ENCODE measurements at places on chromosomes 16 and 17.

- DNase-seq, result no peak
Measured at GRCh38 chr17:2624292-2624731, 30.9 kb downstream of the PAFAH1B1 start.

DNA sequence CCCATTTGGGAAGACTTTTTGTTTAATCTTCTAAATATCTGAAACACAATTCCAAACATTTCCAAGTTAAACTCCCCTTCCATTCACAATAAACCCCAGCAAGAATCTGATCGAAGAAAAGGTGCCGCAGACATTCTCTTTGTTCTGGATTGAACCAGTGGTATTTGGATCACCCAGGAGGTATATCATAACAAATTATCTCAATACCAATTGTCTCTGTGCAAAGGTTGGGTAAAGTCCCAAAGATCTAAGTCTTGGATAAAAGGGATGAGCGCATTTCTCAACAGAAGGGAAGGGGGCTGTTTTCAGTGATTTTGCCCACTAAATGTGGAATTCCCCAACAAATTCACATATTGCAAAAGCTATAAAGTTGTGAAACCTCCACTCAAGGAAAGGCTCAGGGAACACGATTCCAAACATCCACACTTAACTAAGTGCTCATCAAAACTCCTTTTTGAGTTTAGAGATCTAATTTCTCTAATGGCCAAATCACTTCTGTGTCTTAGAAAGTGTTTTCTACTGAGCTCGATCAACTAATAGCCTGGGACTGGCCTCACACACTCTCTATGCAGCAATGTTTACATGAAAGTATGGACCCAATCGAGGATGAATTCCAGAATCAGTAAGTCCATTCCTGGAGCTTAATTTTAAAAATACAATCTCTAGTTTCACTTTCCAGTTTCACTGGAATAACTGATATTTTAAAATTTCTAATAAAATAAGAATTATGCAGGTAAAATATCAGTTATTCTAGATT lies 30.9 kb downstream of the SALL1 start:
- no peak for DNase-seq

DNA sequence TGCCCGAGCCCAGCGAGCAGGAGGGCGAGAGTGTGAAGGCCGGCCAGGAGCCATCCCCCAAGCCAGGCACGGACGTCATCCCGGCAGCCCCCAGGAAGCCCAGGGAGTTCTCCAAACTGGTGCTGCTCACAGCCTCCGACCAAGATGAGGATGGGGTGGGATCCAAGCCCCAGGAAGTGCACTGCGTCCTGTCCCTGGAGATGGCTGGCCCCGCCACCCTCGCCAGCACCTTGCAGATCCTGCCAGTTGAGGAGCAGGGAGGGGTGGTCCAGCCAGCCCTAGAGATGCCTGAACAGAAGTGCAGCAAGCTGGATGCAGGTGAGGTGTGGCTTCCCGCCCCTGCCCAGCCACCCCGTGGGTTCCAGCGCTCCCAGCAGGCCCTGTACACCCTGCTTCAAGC lies 18.0 kb downstream of the FLYWCH1 start:
- DNase-seq, result no peak

- no peak for DNase-seq
Measured at GRCh38 chr17:37207103-37207502, 168.7 kb upstream of the C17orf78 start.

- no peak for DNase-seq
Measured at GRCh38 chr17:27318633-27319032, 24.7 kb downstream of the WSB1 start.

DNA sequence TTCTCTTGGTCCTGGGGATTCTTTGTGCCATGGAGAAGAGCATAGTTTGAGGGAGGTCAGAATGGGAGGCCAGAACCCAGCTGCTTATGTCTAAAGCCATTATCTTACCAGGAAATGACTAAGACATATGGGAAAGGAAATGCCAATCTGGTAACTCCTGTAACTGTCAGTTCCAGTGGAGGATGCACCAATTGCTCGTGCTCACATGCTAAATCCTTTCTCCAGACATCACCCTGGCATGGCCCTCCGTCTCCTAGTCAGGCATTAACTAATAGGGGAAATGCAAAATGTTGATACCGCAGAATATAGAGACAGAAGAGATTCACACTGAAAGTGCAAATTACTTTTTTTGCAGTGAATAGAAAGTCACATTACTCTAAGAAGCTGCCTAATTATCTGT lies 255.6 kb upstream of the HSBP1 start:
- no peak for DNase-seq

GRCh38 chr17:1003633-1003971 lies 6.7 kb downstream of the TIMM22 start:
- no peak for DNase-seq

- DNase-seq, result peak; percentile 97
Measured at GRCh38 chr16:83898463-83899271, at the start of gene MLYCD. MLYCD (plus strand) TSS chr16:83899115; CDS start chr16:83899145, 30 bp downstream.

DNA sequence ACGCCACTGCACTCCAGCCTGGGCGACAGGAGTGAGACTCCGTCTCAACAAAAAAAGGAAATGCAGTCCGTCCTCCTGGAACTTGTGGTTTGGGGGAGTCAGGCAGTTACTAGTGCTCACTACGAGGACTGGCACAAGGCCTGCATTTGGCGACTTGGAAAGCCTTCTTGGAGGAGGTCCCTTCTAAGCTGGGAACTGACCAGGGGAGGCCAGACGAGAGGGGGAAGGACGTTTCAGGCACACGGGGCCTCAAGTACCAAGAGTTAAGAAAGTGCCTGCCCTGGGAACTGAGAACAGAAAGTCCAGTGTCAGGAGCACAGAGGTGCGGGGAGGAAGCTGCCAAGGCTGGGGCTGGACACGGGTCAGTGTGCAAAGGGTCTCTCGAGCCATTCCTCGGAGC lies 89.9 kb downstream of the ABR start:
- DNase-seq, result no peak

DNA sequence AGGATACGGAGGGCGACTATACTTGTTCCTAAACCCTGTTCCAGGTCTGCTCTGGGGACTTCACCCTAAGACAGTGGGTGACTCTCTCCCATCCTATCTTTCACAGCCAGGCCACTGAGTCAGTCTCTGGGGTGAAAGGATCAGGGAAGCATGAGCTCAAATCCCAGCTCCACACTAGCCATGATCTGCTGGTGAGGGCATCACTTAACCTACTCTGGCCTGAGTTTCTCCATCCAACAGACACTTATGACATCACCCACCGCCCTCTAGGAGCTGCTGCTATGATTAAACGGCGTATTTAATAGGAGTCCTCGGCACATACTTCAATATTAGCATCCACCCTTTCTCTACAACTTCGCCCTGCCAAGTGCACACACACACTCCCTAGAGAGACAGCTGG lies 10.1 kb downstream of the GAST start:
- no peak for DNase-seq

- no peak for DNase-seq
Measured at GRCh38 chr16:81655469-81656162, 123.5 kb upstream of the PLCG2 start.

DNA sequence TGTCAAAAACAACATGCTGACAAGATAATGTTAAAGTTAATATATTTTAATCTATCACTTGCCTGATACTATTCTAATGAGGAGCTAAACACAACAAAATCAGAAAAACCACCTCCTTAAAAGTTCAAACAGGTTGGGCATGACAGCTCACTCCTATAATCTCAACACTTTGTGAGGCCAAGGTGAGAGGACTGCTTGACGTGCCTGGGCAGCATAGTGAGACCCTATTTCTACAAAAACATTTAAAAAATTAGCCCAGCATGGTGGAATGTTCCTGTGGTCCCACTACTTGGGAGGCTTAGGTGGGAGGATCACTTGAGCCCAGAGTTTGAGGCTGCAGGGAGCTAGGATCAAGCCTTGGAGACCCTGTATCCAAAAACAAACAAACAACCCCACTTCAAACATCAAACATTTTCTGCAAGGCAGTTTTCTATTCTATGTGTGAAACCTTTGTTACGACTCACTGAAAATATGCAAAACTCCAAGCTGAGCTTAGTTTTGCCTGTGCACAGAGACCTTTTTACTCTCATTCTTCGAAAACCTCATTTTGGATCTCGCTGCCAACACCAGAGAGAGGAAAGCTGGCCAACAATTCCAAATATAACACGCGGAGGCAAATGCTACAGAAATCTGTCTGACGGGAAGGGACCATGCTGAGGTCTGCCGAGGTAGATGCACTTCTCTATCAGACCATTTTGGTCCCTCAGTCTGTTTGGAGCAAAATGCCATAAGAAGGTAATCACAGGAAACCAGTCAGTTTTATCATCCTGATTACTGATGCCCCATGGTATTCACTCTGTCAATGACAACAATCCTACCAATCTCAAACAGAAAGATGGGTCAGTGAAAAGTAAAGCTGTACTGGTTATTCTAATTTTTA lies 6.2 kb downstream of the PHF12 start:
- no peak for DNase-seq

GRCh38 chr17:49964303-49964768 lies 4.7 kb upstream of the DLX4 start:
- no peak for DNase-seq

GRCh38 chr16:25707982-25708583 lies 16.3 kb downstream of the HS3ST4 start:
- DNase-seq, result peak; percentile 31

DNA sequence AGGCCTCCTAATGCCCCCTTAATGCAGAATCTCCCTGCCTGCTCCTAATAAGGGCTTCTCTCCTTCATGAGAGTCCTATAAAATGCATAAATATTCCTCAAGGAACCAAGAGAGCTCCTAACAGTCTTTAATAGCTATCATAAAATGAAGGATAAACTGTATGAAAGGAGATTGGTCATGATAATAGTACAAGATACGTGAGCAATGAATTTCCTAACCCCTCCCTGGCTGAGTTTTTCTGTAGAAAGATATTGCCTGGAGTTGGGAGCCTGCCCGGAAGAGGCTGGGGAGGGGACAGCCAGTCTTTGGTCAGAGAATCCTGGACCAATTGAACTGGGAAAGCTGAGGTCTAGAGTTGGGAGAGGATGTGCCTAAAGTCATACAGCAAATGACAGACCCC lies 321.9 kb upstream of the CDH5 start:
- no peak for DNase-seq

- no peak for DNase-seq
Measured at GRCh38 chr17:1322014-1322428, 42.6 kb downstream of the TRARG1 start.

- no peak for DNase-seq
Measured at GRCh38 chr17:77709594-77709993, 248.9 kb upstream of the TNRC6C start.

GRCh38 chr16:10668322-10669045 lies 26.2 kb downstream of the TEKT5 start:
- peak; percentile 54 for DNase-seq

GRCh38 chr17:45013021-45013997 lies 38.1 kb downstream of the DCAKD start:
- no peak for DNase-seq

DNA sequence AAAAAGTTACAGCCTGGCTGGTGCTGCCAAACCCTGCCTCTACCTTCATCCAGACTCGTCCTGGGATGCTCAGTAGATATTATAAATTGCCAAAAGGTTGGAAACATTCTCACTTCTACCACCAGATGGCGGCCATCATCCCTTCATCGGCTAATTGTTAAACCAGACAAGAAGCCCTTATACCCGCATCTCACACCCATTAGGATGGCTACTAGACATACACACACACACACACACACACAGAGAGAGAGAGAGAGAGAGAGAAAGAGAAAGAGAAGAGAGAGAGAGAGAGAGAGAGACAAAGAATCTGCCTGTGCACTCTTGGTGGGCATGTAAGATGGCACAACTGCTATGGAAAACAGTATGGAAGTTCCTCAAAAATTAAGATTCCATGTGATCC lies 15.0 kb upstream of the SCIMP start:
- DNase-seq, result peak; percentile 77

- no peak for DNase-seq
Measured at GRCh38 chr16:30927789-30928378, 4.5 kb downstream of the FBXL19 start.

DNA sequence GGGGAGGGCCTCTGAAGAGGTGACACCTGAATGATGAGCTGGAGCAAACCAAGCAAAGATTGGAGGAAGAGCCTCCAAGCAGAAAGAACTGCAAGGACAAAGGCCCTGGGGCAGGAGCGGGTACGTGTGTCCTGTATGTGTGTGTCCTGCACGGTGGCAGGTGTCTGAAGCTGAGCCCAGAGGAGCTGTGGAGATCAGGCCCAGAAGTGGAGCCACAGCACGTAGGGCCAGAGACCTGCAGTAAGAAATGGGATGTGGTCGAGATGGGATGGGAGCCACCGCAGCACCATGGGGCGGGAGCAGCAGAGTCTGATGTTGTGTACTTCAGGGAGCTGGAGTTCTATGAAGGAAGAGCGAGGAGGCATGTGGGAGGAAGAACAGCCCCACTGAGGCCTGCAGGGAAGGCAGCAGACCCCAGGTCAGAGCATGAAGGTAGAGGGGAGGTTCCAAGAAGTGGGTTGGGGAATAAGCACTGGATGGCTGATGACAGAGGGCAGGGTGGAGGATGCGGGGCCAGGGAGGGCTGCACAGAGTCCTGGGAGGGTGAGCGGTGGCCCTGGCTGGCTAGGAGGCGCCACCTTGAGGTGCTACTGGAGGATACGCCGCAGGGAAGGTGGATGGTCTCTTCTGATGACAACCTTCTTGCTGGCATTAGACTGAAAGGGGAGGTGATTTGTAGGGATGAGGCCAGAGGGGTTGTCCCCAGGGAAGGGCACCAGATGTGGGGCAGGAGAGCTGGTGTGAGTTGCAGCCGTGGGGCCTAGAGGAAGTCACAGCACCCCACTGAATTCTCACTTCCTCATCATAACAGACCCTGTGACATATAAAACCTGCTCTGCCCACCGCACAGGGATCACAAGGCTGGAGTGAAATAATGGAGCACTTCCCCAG lies 10.6 kb upstream of the CETP start:
- peak; percentile 78 for DNase-seq

DNA sequence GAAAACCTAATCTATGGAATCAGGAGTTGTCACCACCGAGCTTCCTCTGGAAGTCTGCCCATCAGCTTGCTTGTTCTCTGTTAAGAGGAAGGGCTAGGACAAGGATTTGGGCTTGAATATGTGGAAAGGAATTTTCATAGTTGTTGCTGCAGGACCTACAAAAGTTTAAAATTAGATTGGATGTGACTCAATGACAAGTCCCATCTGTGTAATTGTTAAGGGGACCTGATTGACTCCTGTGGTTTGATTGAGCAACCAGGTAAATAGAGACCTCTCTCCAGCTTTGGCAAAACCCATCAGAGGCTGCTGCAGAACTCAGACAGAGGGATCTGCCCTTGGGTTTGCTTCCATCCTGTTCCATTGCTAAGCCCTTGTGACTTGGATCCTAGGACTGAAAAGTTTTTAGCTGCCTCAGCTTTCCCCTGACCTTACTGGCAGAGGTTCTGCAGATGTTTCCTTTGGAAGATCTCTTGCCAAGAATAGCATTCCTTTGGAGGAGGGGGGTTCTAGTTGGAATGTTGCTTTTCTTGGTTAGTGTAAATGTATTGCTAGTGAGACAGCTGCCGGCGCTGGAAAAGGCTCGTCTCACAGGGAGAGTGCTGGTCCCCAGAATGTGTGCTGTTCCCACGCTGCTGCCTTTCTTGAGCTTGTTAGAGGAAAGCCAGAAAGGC lies 50.0 kb downstream of the SF3B3 start:
- no peak for DNase-seq

GRCh38 chr16:86549076-86549892 lies 5.8 kb downstream of the MTHFSD start:
- DNase-seq, result no peak

GRCh38 chr16:62870554-62870953 lies 834.3 kb upstream of the CDH8 start:
- no peak for DNase-seq

GRCh38 chr16:24753437-24753836 lies 24.0 kb downstream of the TNRC6A start:
- DNase-seq, result no peak
